ENCODE measurements at places on chromosomes 3 and 15.

- no peak for DNase-seq
These were observed 1037.9 kb downstream of the ROBO2 start for GRCh38 chr3:78077842-78078241.

DNA sequence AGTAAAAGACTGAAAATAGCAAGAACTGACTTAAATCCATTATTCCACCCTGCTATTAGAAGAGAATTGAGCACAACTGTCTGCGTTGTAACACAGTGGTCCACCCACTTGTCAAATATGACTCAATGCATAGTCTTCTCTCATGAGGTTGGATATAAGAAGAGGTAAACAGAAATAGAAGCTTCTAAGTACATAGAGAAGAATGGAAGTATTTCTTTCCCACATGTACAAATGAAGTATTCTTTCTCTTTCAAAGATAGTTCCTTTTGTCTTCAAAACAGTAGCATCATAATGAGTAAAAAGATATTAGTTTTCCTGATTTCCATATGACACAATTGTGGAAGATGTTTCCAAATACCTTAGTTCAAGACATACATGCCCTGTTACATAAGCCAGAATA, 348.6 kb upstream of the CCDC54 start:
- DNase-seq: no peak

DNA sequence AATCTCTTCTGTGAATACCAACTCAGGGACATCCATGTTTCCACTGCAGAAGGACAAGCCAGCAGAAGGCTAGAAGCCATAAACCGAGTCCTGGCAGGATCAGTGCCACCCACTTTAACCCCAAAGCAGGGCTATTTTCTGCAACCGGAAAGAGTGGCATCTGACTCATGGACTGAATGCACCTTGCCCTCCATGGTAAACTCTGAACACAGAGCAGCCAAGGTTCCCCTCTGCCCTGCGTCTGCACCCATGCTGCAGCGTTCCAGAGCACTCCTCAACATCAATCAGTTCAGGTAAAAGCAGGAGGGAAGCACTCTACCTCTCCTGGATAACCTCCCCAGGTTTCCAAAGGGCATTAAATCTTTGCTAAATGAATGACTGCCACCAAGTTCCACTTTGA, 801 bp upstream of the NGRN start:
- no peak for DNase-seq

DNA sequence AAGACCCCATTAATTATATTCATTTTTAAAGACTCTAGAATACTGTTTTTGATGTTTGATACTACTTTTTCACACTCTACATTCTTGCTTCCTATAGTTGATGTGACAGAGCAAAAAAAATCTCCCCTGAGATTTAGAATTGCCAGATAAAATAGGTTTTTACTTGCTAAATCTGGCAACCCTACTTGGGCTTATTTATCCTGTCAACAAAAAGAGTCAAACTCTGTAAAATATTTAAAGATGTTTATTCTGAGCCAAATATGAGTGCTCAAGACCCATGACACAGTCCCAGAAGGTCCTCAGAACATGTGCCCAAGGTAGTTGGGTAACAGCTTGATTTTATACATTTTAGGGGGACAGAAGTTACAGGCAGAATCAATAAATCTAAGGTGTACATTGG, 72.3 kb downstream of the DAPK2 start:
- no peak for DNase-seq

DNA sequence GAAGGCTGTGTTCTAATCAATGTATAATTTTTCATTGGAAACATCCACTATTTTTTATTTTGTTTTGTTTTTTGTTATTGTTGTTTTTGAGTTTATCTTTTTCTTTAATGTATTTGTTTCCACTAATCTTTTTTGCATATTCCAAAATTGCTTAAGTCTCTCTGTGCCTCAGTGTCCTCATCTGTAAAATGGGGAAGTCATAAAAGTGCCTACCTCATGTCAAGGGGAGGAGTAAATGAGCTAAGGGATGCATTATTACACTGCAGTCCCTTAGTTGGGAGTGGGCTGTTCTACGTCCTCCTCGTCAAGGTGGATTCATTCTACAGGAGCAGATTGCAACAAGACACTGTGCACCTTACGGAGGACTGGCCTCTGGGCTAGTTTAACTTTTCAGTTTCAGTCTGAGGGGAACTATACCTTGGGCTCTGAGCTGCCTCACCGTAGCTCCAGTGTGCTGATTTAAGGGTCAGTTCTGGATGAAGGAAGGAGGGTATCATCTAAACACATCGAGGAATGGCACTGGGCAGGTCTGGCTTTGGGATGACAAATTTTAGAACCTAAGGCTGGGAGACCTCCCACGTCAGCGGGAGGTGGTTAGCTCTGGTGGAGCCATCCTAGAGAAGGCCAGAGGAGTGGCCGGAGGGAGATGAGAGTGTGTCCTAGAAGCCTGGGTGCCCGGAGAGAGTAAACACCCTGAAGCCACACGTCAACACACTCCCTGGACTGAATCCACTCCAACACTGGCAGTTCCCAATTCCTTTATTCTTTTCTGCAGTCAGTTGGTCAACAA, 5.1 kb upstream of the SRP14 start:
- no peak for DNase-seq

DNA sequence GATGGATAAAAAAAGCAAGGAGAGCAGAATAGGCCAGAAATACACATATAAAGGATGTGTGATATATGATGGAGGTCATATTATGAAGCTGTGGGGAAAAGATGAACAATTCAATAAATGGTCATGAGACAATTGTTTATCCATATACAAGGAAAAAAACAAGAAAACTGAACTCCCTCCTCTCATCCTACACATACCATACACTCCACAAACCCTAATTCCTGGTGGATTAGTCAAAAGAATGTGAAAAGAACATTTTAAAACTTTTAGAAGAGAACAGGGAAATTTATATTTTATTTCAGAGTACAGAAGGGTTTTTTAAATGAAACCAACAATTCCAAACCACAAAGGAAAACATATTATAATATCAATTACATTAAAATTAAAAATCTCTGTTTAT, 34.5 kb upstream of the NR2E3 start:
- no peak for DNase-seq

GRCh38 chr3:72820415-72820814, 27.8 kb downstream of the SHQ1 start:
- DNase-seq: no peak

DNA sequence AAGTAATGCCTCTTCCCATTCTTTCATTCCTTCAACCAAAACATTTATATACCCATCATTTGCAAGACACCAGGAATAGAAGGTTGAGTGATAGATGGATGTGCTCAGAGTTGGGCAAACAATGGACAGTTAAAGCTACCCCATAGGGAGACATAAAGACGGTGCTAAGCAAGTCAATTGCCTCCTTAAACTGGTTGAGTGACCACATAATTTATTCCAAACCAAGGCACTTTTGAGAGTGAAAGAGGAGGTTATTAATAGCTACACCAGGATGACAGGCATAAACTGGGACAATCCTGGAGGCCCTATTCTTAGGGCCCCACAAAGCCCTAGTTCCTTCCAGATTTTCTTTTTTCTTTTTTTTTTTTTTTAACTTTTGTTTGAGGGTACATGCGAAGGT, 21.4 kb upstream of the DYNC1LI1 start:
- no peak for DNase-seq

DNA sequence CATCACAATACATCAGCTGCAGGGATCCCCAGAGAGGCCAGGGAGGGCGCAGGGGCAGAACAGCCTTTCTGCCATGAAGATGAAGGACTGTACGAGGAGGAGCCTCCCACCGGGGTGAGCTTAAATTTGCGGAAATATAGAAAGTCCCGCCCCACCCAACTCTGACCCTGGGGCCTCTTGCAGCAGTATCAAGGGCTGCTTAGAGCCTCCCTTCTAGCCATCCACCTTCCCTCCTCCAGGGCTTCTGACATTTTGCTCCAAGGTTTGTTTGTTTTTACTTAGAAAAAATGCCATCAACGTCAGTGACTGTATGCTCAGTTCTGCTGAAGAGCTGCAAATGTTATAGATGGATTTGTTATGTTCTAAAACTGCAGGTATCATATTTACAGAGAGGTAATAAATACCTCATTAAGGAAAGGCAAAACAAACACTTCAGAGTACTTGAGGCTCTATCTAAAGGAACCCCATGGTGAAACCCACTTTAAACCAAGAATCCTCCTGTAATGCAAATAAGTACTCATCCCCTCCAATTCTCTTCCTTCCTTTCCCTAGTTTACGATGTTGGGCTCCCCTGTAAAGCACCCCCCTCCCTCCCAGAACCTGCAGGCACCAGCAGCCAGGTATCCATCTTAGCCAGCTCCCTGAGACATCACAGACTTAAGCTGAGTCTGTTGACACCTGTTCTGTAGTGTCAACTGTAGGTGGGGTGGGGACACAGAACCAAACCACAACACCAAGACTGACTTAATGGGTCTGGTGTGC, 30.5 kb downstream of the RFTN1 start:
- no peak for DNase-seq

DNA sequence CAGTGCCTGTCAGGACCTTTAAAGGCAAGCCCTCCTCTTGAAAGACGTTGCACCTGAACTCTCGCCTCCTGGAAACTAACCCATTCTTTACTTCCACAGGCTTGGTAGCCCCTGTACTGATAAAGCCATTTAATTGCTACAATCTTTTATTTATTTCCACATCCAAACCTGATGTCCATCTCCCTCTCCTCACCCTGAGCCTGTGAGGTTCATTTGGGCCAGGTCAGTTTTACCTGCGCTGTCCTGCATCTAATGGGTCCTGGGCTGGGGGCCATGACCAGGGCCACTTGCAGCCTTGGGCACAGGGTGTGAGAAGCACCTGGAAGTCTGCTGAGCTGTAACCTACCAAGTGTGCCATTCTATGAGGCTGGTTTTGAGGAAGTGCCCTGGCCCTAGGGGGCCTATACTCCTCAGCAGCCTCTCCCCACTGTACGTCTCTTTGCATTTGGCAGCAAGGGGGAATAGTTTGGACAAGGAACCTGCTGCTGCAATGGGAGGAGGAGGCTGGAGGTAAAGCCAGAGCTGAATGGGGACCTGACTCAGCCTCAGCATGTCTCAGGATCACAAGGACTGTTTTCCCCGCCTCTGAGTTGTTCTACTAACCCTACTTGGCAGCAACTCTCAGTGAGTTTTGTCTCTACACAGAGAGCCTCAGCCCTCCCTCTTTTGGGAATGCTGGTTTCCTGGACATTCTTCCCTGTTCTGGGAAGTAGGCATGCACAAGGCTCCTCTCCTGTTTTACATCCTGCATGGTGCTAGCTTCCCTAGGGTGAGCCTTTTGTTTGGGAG, 53.8 kb downstream of the WDR76 start:
- no peak for DNase-seq

DNA sequence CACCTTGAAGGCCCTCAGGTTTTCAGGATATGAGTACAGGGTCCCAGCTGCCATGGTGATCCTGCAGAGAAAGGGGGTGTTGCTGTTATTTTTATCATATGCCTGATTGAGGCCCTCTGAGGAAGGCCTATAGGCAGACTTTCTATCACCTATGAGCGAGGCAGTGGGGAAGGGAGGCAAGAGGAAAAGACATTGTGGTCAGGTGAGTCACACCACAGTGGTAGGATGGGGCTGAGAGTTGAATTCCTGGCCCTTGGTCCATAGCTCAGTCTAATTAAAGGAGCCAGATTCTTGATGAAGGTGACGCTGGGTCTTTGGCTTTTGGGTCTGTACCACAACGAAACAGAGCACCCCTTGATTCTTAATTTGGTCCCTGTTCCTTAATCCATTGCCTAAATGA, 72.7 kb downstream of the ZNF621 start:
- DNase-seq: no peak

DNA sequence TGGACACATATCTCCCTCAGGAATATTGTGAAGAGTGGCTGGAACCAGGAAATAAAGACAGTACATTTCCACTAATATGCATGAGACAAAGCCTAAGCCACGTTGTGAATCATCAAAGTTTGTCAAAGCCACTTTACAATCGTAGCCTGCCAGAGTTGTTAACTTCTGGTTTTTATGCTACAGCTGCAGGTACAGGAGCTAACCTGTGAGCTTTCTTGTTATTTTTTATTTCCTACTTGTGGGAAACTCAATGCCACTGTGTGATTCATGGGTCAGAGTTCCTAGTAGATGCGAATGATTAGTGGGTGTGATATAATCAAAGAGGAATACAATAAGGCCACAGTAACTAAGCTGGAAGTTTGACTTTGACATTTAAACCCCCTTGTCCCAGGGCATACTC, 44.4 kb upstream of the TEX9 start:
- no peak for DNase-seq

GRCh38 chr15:38093931-38094330, 158.7 kb upstream of the SPRED1 start:
- DNase-seq: no peak

GRCh38 chr3:77227567-77227966, 187.7 kb downstream of the ROBO2 start:
- no peak for DNase-seq

DNA sequence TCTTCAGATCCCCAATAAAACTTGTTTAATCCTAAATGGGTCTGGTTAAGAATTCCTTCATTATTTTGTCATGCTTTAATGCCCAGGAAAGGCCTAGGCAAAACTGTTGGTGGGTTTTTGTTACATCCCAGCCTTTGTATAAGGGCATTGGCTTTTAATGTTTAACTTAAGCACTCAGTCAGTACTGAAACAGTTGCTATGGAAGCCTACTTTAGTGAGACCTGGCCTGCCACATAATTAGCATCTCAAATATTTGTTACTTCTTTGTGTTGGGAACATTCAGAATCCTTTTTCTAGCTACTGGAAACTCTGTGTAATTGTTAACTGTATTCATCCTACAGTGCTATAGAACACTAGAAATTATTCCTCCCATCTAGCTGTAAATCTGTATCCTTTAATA, 369.6 kb upstream of the ATP10A start:
- DNase-seq: no peak

DNA sequence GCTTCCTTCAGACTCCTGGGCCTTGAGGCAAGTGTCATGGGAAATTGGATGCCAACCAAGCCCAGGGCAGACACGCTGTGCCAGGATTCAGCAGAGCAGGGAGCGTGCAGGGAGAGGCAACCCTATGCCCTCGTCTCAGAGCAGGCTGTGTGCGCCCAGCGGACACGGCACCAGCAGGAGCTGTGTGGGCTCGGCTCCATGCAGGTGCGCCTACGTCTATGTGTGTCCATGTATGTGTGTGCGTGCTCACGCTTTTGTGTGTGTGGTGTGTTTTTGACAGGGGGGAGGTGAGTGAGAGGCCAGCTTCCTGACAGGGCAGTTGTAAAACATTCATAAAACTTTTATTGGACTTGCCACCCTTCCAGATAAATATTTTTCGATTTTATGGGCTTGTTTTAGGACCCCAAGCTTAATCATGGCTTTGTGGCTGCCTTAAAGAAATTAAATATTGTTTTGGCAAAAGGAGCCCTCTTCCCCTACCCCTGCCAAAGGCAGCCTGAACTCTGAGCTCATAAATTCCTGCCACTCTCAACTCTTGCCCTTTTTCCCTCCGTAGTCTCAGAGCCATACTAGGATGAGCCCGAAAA, 84.4 kb downstream of the DNAJB8 start:
- no peak for DNase-seq

DNA sequence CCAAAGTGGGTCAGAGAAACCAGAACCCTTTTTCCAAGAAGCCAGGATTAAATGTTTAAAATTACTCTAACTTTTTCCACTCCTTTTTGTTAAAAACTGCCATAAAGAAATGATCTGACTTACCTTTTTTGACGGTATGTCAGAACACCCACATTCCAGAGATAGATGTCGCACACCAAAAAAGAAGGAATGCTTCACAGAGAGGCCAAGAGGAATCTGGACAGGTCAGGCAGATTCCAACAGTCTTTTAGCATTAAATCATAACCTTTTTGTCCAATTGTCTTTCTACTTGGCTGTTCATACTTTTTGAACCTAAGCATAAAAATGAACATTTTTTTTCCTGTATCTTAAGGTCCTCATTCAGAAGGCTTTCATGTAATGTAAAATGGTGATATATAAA, 846.9 kb downstream of the NSUN3 start:
- DNase-seq: no peak
